ENCODE measurements at places on chromosomes 4 and X.

DNA sequence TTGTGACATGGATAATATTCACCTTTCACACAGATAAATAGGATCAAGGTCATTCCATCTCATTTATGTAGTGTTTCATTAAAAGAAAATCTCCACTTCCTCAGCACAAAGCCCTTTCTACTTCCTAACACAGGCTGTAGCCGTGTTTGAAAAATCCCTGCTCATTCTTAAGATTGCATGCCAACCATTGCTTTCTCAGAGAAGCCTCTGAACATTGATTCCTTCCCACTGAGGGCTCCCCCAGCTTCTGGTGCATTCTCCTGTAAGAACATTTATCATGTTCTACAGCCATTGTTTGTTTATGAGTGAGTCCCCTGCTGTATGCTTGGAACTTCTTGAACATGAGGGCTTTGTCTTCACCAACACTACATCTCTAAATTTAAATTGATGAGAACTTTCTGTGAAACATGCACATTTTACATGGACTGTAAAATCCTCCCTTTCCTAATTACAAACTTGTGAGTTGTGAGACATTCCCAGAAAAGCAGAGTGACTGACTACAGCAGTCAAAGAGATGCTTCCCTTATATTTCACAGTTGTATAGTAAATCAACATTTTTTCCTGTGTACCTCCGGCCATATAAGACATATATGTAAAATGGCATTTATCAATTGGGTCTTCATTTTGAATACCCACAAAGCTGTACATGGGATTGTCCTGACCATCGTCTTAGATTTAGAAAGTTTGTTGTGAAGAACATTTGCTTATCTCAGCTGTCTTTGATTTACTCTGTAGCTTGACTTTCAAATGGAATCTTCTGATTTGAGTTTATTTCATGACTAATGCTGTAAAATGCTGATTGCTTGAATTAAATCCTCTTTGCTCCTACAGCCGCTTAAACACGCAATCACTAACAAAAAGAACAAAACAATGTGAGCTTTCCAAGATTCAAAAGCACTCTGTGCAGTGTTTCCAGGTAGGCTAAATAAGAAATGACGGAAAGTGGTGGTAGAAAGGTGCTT is 600.5 kb upstream of the SLIT2 start:
- DNase-seq: peak; percentile 1

- no peak for DNase-seq
These were observed 70.5 kb downstream of the JADE1 start for GRCh38 chr4:128879971-128880370.

DNA sequence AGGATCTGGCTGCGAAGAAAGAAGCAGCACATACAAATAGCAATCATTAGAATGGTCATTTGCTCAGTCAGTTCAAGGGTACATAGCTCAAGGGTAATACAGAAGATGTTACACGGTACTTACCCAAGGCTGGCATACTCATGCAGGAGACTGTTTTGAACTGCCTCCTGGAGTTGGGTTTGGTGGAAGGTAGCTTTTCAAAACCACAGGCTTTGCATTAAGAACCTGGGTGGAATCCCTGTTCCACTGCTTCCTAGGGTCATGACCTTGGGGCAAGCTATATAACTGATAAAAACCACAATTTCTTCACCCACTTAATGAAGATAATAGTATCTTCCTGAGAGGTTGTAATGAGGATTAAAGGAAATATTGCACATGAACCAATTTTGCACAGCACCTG is 36.5 kb downstream of the TBC1D9 start:
- DNase-seq: no peak

DNA sequence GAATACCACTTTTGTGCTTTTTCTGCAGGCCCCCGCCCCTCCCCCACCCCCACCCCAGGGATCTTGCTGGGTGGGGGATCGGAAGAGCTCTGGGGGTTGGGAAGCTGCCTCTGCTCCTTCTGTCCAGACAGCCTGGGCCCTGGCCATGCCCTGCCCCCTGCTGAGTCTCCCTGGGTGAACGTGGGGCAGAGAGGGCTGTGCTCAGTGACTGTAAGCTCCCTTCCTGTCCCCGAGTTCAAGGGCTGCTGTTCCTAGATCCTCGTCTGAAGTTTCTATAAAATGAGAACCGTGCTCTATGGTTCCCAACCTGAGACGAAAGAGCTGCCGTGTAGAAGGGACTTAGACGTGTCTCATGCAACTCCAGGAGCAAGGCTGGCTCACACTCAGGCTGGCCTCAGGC is 105.0 kb downstream of the SORCS2 start:
- DNase-seq: no peak

GRCh38 chr4:69708211-69708610 is 52.2 kb downstream of the SULT1B1 start:
- no peak for DNase-seq

DNA sequence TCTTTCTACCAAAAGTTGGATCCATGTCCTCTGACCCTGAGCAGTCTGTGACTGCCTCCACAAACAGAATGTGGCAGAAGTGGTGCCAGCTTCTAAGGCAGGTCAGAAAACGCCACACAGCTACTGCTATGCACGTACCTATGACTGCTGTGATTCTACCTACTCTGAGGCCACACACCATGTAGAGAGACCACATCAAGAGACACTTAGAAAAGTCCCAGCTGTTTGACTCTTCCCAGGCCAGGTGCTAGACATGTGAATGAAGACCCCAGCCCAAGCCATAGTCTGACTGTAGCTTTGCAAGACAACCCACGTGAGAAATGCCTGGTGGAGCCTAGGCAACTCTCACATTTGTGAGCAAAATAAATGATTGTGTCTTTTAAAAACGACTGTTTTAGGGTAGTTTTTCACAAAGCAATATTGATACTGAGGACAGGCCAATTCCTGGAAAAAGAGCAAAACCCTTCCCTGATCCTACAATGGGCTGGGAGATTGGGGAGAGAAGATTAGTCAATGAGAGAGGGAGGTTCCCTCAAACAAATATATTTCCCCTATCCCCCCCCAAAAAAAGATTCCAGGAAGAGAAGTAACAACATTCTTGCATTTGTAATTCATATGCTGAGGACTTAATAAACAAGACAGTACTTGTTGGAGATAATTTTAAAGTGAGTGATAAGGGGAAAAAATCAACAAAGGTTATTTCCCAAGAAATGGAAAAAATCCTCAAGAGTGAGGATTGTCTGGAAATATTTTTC is 33.3 kb downstream of the FRYL start:
- DNase-seq: no peak

GRCh38 chr4:91284480-91284879 is 1019.3 kb upstream of the GRID2 start:
- no peak for DNase-seq

GRCh38 chrX:104309169-104309568 is 54.4 kb upstream of the ESX1 start:
- DNase-seq: no peak

DNA sequence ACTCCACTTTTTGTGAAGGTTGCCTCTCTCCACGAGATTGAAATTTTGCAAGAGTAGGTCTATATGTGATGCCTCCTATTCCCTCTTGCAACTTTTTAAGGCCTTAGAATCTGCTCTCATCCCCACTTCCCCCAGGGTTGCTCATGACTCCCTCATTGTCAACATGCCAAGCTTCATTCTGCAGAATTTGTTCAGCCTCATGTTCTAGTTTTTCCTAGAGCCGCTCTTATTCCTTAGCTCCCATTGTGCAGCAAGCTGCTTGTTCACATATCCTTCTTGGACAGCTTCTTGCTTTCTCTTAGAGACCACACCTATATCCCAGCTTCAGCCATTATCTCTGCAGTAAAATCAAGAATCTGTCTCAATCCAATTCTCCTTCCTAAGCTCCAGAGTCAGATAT is 82.4 kb downstream of the CNGA2 start:
- DNase-seq: no peak

GRCh38 chr4:112253382-112254000 is 21.9 kb downstream of the AP1AR start:
- DNase-seq: no peak

- DNase-seq: no peak
These were observed 136.1 kb downstream of the SNCA start for GRCh38 chr4:89700766-89701423.

- no peak for DNase-seq
These were observed 119.3 kb upstream of the NR3C2 start for GRCh38 chr4:148561467-148561866.

- no peak for DNase-seq
These were observed 16.6 kb downstream of the DCK start for GRCh38 chr4:71009890-71010588.

GRCh38 chrX:74448669-74449068 is 27.4 kb downstream of the SLC16A2 start:
- DNase-seq: no peak

- no peak for DNase-seq
These were observed 56.5 kb downstream of the PTTG2 start for GRCh38 chr4:38016698-38017097.

GRCh38 chrX:71052721-71053120 is 15.4 kb downstream of the SNX12 start:
- DNase-seq: no peak

- no peak for DNase-seq
These were observed 29.7 kb upstream of the HMX1 start for GRCh38 chr4:8901335-8901734.

- no peak for DNase-seq
These were observed 230.6 kb upstream of the SPRY1 start for GRCh38 chr4:123166023-123166422.

DNA sequence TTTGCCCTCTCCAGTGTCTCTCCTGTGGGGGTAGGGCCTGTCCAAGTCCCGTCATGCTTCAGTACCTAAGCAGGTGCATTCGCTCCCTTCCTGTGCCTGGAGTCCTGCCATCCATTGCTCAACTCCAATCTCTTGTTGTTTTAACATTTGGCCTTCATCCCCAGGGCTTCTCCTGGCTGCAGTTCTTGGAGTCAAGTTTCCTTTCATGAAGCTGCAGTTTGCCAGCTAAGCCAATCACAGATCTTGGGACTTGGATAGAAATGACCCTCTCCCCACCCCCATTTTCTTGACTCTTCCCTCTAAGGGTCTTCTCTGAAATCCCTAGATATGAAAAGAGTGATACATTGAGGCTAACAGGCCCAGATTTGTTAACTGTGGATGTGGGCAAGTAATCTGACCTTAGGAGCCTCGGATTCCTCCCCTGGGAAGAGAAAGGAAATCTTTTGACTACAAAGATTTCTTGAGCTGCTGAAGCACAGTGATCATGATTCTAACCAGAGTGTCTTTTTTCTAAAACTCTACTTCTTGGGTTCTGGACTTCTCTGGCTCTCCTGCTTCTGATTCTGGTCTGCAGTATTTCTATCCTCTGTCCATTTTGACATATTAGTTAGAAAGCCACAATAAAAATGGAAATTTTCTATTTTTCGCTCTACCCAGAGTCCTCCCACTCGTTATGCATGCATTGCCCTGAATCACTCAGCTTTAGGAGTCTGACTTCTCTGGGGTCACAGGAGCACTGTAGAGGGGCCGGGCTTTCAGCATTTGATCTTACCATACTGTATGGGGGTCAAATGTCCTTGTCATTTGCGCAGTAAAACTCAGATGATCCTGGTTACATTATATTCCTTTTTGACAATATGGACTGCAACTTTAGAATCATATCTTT is 61.0 kb downstream of the CHRNA9 start:
- DNase-seq: no peak

DNA sequence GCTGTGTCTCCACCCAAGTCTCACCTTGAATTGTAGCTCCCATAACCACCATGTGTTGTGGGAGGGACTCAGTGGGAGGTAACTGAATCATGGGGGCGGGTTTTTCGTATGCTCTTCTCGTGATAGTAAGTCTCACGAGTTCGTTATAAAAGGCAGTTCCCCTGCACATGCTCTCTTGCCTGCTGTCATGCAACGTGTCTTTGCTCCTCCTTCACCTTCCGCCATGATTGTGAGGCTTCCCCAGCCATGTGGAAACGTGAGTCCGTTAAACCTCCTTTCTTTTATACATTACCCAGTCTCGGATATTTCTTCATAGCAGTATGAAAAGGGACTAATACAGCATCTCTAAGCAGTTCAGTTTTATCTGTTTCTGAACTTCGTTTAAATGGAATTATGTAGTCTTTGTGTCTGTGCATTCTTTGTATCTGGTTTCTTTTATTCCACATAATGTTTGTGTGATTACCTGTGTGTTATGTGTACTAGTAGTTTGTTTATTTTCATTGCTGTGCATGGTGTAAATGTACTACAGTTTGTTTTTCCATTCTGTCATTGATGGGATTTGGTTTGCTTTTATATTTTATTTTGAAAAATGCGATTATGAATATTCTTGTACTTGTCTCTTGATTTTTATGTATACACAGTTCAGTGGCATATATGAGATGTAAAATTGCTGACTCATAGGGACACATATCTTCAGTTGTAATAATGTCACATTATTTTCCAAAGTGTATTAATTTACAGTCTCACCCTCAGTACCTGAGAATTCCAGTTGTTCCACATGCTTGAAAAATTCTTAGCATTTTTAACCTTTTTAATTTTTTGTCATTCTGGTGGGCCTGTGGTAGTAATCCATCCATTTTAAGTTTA is 304.9 kb downstream of the GBA3 start:
- no peak for DNase-seq

- DNase-seq: peak; percentile 21
These were observed 90.7 kb upstream of the SORBS2 start for GRCh38 chr4:185902654-185903053.

DNA sequence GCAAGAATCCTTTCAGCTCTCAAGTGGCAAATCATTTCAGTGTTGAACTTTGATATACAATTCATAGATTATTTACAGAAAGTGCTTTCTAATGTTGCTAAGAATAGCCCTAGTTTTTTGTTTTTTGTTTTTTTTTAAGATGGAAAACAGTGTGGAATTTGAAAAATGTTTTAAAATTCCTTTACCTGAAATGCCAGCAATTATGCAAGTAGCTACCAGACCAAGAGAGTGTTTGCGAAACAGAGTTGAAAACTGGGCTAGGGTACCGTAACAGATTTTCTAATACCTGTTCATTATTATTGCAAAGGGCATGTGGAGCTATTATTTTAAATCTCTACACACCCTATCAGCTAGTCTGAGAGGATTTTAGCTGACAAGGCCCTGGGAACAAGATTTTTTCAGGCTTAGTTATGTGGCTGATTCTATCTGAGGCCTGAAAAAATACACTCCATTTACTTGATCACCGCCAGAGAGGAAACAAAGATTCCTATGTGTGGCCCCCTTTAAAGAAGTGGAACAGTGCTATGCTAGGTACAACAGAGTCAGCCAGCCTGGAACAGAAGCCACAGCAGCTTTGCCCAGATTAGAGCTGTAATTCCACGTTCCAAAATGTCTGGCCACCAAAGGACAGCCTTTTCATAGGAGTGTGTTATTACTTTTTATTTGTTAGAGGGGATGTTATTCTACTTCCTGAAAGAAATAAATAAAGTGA is 46.9 kb upstream of the SLC39A8 start:
- no peak for DNase-seq

- no peak for DNase-seq
These were observed at the start of gene FDCSP for GRCh38 chr4:70225824-70226223. Gene FDCSP (plus strand): TSS chr4:70226124. CDS start chr4:70231195, 5,071 bp downstream.

DNA sequence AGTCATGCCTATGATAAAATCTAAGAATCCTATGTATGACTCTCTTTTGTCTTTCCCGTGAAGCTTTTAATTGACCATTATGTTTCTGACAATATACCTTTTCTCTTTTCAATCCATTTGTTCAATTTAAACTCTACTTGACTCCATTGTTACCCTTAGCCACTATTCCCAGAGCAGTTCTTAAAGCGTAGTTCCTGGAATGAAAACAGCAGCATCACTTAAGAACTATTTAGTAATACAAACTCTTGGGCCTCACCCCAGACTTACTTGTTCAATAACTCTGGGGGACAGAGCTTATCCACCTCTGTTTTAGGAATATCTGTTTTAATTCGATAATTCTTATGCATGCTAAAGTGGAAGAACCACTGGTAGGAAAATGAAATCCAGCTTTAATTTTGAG is 358.4 kb downstream of the PRR32 start:
- no peak for DNase-seq

GRCh38 chrX:133913658-133914388 is 71.6 kb downstream of the GPC3 start:
- DNase-seq: no peak

GRCh38 chr4:179521952-179522351 is 2079.7 kb upstream of the AGA start:
- DNase-seq: no peak
